ENCODE measurements at places on chromosomes 1 and 21.
A peak's percentile ranks its signal among the peaks of the same experiment; 100 is the strongest.

- DNase-seq, result no peak
Observed at GRCh38 chr1:203968761-203969160, 104.2 kb upstream of the SOX13 start.

GRCh38 chr1:52600533-52601179 lies 1.5 kb upstream of the GPX7 start:
- DNase-seq, result no peak

DNA sequence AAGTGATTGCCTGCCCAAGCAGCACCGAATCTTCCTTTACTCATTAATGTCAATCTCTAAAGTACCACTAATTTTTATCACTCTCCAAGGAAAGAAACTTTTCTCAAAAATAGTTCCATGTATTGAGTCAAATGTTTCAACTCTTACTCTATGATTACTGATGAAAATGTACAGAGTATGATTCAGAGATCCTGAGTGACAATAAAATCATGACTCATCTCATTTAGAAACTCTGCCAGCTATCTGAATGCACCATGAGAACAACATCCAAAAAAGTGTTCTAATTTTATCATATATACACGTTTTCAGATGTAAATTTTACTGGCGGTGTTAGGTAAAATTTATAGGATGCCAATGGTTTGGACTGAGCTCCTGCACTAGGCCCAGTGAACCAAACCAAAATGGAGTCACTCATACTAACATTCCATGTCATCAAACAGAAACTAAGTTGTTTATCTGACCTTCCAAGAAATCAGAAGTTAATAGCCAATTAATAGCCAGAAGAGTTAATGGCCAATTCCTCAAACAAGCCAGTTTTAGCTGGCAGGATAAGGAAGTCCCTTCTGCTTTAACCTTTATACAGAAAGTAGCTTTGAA lies 22.6 kb downstream of the PLPPR5 start:
- no peak for DNase-seq

DNA sequence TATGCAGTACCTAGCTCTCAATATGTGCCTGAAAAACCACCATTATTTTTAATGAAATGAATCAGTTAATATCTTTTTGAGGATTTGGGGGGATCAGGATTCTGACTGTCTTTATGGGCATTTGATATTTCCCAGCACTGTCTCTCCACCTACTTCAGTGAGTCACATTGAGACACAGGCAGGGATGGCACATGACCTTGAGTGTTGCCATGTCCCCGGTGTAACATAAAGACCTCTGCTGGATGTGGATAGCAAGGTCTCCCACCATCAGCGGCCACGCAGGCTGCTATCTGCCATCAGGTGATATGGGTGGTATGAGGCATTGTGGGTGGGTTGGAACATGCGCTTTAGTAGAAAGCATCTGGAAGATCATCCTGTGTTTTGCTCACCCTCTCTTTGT lies 103.2 kb downstream of the RGL1 start:
- DNase-seq, result no peak

DNA sequence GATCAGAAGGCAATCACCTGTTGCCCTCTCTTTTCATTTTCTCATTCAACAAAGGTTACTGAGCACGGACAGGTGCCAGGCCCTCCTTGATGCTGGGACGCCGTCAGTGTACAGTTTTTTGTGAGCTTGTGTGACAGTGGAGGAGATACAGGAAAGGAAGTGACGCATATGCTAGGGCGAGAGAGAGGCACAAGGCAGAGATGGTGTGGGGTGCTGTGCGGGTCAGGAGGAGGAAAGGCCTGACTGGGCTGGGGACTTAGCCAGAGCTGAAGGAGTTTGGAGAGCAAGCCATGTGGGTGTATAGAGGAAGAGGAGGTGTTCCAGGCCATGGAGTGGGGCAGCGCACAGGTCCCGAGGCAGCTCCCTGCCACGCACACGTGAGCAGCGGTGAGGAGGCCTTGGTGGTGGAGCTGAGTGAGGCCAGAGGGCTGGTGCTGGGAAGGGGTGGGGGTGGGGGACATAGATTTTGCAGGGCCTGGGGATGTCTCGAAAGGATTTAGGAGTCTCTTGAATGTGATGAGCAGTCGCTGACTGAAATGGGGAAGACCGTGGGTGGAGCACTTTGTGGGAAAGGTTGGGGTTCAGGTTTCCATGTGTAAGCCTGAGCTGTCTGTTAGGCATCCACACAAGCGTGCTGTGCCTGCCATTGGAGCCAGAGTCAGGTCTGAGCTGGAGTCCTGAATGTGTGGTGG lies 46.0 kb downstream of the TRAPPC10 start:
- DNase-seq, result no peak

DNA sequence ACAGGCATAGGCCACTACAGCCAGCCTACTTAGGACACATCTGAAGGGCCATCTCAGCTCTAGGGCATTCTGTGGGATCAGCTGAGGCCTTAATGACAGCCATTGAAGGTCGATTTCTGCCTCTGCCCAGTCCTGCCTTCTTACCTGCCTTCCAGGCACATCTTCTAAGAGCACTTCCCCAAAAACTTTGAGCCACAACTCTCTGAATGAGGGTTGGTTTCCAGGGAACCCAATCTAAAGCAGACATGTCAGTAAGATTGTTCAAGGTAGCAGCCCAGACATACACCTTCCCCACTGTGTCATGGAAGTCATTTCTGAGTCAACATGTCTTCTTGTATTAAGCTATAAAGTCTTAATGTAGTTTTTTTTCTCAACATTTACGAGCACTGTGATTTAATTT lies 18.2 kb upstream of the SSBP3 start:
- DNase-seq, result no peak

DNA sequence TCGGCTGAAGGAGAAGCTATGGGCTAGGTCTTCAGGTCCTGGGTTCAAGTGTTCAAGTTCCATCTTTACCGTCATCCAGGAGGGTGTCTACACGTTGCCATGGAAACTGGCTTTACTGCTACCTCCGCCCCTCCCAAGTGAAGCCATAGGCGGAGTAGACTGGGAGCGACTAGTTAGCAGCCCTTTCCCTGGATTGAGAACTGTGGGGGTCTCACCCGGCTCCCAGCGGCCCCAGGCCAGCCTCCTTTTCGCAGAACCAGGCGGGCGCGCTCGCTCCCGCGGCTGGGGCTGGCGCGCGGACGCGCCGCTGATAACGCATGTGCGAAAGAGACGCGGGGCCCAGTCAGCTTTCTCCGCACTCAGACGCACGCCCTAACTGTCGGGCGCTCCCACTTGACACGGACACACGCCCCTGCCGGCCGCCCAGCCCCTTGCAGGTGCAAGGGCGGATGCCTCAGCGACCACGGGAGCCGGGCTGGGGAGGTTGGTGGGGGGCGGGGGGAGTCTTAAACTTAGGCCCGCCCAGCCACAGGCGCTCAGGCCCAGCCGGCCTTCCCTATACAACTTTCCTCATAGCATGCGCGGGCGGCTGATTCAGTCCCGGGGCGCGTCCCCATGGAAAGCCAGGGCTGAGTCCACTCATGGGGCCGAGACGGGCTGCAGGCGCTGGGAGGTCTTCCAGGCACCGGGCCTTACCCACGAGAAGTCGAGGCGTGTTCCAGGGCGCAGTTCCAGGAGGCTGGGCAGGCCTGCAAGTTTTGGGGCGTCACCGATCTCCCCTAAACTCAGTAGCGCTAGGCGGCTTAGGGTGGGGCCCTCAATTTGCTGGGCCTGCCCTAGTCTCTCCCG lies 7.4 kb downstream of the EFNA4 start:
- peak; percentile 38 for DNase-seq

- DNase-seq, result no peak
Observed at GRCh38 chr21:38170283-38170682, 86.5 kb upstream of the KCNJ15 start.

GRCh38 chr1:230085178-230085515 lies 18.1 kb downstream of the GALNT2 start:
- DNase-seq, result no peak

- no peak for DNase-seq
Observed at GRCh38 chr1:201537891-201538611, 876 bp upstream of the NAV1 start.

GRCh38 chr1:224521904-224522734 lies 87.5 kb upstream of the WDR26 start:
- DNase-seq, result no peak

GRCh38 chr1:7752512-7753417 lies 18.3 kb upstream of the VAMP3 start:
- DNase-seq, result no peak

GRCh38 chr21:32140151-32140550 lies 138.7 kb downstream of the MIS18A start:
- no peak for DNase-seq
